ENCODE measurements at places on chromosomes 3 and 15.

DNA sequence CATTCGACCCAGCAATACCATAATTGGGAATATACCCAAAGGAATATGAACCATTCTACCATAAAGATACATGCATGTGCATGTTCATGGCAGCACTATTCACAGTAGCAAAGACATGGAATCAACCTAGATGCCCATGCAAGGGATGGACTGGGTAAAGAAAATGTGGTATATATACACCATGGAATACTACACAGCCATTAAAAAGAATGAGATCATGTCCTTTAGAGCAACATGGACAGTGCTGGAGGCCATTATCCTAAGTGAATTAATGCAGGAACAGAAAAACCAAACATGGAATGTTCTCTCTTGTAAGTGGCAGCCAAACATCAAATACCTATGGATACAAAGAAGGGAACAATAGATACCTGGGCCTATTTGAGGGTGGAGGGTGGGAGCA lies 7.4 kb downstream of the ETFA start:
- no peak for DNase-seq

DNA sequence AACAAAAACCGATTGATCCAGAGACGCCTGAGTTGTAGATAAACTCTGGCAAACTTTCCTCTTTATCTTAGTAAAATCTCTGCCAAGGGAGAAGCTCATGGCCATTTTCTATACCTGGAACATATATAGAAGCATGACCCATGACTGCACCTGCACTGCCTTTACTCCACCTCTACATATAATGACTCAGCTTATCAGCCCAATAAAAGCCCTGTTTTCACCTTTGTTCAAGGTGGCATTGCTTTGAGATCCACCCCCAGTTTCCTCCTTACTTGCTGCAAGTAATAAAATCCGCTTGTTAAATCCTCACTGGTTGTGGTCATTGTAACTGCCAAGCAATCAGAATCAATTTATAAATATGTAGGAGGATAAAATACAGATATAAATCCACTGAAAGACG lies 1280.4 kb downstream of the NSUN3 start:
- no peak for DNase-seq

GRCh38 chr15:27097506-27097905 lies 126.5 kb downstream of the GABRG3 start:
- no peak for DNase-seq

DNA sequence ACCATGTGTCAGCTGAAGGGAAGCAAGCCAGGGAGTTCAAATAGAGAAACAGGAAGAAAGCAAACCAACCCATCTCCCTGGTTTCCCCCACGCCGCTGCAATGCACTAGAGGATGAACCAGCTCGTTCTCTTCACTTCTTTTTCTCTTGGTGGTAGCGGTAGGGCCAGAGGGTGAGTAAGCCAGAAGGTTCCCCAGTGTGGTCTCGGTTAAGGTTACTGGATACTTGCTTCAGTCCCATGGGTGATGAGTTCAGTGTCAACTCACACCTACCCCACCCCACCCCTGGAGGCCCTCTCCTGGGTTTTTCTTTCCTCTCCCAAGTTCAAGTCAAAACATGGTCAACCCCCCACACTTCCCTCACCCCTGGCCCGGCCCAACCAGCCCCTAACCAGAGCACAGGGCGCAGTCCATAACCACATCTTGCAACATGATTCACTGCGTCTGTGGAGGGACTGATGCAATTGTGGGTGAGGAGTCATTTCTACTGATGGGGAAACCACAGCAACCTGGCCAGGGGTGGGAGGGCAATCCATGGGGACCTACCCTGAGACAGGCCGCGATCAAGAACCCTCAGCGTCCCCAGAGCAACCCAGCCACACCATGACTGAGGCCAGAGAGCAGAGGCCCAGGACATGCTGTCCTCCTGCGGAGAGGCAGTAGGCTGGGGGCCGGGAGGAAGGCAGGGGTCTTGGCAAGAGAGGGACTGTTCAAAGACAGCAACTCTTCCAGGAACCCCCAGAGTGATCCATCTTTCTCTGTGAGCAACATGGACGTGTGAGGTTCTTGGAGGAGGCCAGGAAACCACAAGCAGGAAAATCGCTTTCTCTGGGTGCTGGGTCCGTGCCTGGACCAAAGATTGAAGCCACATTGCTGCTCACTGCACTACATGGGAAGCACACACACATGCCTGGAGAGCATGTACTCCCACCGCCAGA lies 276.6 kb downstream of the UACA start:
- DNase-seq: no peak

DNA sequence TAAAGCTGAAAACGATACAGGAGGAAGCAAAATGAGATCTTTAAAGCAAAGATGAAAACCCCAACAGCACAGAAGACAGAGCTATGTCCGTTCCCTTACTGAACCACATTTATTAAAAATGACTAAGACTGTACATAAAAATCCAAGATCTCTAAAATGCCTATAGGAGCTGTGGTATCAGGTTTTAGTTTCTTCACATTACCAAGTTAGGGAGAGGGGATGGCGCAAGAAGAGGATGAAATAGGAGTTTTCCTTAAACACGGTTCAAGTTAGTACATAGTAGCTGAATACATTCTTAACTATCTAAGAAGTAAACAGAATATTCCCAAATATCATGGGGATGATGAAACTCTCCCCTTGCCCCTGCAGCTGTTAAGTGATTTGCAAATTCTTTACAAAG lies 6.3 kb downstream of the EOMES start:
- no peak for DNase-seq

- no peak for DNase-seq
Observed at GRCh38 chr3:123636431-123636841, 51.6 kb upstream of the HACD2 start.

DNA sequence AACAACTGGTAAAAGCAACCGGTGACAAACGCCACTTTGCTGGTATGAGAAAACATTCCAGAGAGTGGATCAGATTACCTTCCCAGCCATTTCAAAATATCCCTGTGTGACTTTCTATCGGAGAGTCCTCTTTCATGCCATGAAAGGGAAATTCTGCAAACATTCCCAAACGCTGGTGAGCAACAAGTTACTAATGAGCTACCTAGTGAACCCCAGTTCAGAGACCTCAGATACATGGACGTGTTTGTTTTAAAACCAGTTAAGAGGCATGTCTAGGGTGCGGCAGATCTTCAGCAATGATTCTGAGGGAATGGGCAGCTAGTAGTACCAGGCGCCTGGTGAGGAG lies 418.2 kb upstream of the NR2F2 start:
- DNase-seq: no peak

DNA sequence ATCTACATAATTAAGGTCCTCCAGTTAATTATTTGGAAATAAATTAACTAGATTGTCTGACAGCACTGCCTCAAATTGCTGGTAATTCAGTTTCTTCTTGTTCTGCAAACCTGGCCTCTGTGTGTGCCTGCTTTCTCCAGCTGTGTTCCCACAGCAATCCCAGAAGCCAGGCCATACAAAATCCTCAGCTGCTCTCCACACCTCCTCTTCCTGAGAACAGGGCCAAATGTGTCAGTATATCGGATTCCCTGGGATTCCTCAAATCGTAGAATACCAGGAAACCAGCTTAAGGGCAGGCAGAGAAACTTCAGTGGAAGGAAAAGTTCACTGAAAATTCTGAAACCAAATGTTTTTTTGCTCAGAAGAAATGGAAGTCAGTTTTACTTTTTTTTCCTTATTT lies 261.4 kb downstream of the ZMAT3 start:
- DNase-seq: no peak

DNA sequence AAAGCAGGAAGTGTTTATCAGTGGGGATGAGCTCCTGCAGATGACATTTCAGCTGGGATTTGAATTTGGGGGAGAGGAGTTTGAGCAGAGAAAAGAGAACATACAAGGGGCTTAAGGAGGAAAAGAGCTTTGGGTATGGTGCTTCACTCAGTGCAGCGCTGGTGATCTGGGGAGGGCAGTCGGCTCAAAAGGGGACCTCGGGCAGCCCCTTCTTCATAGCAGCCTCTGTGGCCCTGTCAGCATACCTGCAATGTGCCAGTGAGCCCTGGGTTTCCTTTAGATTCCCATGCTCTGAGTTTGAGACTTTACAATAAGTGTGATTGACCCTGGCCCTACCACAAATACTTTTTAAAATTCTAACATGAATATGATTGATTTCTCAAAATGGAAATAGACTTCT lies 40.2 kb downstream of the ROPN1B start:
- DNase-seq: no peak

- no peak for DNase-seq
Observed at GRCh38 chr3:27287052-27287451, 82.1 kb downstream of the NEK10 start.

- no peak for DNase-seq
Observed at GRCh38 chr3:39065197-39065596, 13.4 kb downstream of the WDR48 start.

- DNase-seq: no peak
Observed at GRCh38 chr15:78398076-78398825, 39.8 kb upstream of the IREB2 start.

DNA sequence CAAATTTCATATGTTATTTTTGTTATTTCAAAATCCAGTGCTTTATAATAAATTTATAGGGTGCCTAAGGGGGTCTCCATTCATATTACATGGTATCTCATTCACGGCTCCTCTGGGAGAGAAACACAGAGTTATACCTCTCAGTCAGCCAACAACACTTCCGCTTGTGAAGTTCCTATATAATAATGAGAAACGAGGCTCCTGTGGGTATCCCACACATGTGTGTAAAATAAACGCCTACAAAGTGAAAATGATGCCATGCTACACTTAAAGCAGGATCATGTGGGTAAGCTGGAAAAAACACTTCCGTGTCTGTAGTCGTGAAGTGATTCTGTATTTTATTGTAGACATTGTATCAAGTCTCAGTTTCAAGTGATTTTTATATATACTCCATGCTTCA lies 218.8 kb upstream of the ICE2 start:
- DNase-seq: no peak

DNA sequence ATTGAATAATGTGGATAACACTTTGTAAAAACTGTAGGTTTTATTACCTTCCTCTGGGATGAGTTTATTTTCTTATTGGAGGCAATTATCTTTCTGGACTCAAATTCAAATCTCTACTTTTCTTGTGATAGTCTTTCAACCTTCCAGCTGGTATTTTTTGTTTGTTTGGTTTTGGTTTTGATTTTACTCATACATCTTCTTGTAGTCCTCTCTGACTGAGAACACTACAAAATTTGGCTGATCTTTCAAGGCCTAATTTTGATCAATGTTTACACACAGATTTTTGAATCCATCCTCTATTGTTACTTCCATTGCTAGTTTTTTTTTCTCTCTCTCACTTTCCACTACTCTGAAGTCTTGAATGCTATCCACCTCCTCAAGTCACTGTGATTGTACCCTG lies 303.8 kb upstream of the NECTIN3 start:
- no peak for DNase-seq

DNA sequence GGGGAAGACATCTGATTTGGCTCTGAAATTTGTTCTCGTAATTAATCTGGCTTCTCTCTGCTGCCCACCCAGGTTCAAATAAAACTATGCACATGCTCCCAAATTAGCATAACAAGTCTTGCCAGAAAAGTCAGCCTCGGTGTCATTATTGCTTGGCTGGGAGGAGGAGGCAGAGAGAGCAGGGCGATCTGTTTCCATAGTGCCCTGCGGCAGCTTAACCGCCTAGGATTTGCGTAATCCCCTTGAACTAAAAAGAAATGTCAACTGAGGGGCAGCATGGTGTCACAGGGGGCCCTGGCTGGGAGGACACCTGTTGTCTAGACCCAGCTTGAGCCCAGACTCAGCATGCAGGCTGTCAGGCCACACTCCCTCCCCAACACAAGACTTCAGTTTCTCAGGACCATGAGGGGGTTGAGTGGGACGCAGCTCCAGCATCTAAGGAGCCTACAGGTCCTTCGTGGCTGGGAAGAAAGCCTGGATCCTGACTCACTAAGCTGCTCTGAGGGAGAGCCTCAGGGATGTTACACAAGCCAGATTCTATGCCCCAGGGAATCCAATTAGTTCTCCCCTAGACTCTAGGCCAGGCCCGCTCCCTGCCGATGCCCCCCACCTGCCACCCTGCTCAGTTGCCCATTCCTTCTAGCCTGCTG lies 17.3 kb downstream of the MRPS11 start:
- no peak for DNase-seq

DNA sequence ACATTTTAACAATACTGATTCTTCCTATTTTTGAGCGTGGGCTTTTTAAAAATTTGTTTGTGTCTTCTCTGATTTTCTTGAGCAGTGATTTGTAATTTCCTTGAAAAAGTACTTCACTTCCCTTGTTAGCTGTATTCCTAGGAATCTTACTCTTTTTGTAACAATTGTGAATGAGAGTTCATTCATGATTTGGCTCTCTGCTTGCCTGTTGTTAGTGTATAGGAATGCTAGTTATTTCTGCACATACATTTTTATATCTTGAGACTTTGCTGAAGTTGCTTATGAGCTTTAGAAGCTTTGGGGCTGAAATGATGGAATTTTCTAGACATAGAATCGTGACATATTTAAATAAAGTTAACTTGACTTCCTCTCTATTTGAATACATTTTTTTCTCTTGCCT lies 582.8 kb upstream of the BCHE start:
- DNase-seq: no peak

- no peak for DNase-seq
Observed at GRCh38 chr15:92878593-92879053, 21.5 kb upstream of the CHD2 start.

DNA sequence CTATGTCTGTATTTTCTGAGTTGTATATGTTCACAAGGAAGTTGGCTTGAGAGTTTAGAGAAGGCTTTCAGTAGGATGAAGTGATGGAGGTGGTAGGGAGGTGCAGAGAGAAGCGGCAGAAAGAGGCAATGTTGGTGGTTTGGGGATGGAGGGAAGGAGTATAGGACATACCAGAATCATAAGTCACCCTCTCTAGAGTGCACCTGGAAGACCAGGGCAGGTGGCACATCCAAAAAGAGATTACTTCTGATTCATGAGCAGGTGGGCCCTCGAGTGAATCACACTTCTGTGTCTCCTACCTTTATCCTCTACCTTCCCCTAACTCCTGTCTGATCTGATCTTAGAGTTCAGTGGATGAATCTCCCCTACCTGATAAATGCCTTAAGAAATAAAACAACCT lies 41.8 kb upstream of the MRPL3 start:
- DNase-seq: no peak

DNA sequence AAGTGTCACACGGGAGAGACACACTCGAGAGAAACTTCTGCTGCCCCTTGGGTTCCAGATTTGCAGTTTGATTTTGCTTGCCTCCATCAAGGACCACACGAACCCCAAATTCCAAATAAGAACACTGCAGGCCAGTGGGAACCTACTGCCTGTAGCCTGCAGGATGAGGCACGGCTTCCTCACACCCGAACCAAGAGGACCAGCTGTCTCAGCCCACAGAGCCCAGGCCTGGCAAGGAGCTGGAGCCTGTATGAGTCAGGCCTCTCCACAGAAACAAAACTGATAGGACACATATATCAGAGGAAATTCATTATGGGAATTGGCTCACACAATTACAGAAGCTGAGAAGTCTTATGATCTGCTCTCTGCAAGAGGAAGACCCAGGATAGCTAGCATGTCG lies 188.1 kb upstream of the NSMCE3 start:
- no peak for DNase-seq

- no peak for DNase-seq
Observed at GRCh38 chr3:190286014-190286413, 36.2 kb downstream of the CLDN1 start.

DNA sequence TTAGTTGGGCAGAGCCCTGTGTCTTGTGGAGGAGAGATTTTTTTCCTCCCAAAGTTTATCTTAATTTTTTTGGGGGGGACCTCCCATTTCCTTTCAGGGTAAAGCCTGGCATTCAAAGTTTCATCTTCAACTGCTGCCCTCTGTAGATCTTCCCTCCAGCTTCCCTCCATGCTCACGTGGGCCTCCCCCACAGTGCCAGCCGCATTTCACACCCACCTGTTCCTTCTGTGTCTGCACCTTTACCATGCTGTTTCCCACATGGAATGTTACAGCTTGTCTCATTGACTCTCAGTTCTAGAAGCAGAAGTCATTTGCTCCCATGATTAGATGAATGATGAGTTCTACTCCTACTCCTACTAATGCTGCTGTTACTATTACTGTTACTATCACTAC lies 6.5 kb downstream of the CELF6 start:
- no peak for DNase-seq
